Right renal cortex interstitium (tissue), 3 donors: ENCODE measurements at places on chromosomes 13 and 19.
A peak's percentile ranks its signal among the peaks of the same experiment; 100 is the strongest.

- no peak for DNase-seq
Measured at GRCh38 chr13:32878163-32878562, 138.1 kb upstream of the KL start.

DNA sequence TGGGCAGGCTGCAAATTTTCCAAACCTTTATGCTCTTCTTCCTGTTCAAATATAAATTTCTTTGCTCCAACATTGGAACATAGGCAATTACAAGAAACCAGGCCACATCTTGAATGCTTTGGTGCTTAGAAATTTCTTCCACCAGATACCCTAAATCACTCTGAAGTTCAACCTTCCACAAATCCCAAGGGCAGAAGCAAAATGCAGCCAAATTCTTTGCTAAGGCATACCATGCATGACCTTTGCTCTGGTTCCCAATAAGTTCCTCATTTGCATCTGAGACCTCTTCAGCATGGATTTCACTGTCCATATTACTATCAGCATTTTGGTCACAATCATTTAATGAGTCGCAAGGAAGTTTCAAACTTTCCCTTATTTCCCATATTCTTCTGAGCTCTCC lies 130.9 kb downstream of the DIAPH3 start:
- DNase-seq, result no peak

GRCh38 chr13:46232281-46232680 lies 20.6 kb downstream of the LRRC63 start:
- DNase-seq, result no peak

DNA sequence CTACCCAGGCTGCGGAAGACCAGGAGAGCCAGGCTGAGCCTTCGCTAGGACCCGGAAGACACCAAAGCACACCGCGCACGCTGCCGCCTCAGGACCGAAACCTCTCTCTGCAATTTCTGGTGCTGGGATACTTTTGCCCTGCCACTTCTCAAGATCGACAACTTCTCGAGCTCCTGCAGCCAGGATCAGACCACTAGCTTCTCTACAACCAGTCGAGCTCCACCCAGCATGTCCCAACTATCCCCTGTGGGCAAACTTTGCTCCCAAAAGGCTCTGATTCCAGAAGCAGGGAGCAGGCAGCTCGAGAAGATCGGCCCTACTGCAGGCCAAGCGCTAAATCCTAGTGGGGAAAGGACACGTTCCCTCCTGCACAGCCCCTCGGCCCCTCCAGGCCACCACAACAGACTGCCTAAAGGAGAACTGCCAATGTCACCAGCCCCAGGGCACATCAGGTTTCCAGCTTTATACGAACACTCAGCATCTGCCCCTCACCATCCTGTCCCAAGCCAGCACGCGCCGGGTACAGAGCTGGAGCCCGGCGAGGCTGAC lies 979 bp downstream of the AKAP8 start:
- peak; percentile 19 for DNase-seq

- no peak for DNase-seq
Measured at GRCh38 chr19:3227054-3227626, 2.7 kb downstream of the CELF5 start.

DNA sequence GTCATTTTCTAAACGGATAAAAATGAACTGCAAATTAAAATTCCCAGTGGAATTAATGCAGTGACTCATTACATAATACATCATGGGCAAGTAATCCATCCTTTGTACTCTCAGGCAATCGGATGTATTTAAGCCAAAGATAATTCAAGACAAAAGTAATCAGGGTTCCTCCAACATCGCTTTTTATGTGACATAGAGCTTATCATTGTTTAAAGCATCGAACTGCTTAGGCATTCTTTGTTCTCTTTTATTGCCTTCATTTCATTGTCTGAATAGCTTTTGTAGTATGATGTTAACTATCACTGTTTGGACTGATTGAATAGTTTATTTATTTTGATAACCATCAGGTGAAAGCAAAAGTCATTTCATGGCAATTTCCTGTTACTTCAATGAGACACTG lies 209.4 kb downstream of the ITGBL1 start:
- no peak for DNase-seq

DNA sequence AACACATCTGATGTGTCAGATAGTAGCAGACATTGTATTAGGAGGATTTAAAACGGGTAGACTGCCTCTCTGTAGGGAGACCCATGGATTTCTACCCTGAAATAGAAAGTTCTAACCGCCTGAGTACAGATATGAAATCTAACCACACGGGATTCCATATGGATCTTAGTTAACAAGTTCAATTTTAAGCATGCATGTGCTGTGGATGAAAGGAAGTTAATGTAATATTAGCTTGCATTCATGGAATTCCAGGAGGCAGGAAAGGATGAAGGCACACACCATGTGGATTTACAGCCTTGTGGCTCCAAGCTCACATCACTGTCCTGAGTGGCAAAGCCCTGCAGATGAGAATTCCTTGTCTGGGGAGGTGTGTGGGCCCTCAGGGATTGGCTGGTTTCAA lies 120.6 kb upstream of the IRS2 start:
- DNase-seq, result no peak

DNA sequence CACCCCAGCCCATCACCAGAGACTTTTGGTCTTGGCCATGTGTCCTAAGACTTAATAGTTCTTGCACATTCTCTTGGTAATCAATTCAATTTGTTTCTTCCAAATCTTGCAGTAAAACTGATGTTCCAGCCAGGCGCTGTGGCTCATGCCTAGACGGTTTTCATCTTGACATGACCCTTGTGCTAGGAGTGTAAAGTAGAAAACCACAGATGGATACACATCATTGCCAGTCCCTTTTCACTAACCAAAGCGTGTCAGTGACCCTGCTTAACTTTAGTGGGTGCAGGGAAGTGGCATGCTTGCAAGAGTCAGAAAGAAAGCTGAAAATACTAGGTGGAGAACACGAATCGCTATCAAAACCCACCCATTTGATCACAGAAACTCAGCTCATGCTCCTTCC lies 18.0 kb upstream of the CD70 start:
- no peak for DNase-seq

DNA sequence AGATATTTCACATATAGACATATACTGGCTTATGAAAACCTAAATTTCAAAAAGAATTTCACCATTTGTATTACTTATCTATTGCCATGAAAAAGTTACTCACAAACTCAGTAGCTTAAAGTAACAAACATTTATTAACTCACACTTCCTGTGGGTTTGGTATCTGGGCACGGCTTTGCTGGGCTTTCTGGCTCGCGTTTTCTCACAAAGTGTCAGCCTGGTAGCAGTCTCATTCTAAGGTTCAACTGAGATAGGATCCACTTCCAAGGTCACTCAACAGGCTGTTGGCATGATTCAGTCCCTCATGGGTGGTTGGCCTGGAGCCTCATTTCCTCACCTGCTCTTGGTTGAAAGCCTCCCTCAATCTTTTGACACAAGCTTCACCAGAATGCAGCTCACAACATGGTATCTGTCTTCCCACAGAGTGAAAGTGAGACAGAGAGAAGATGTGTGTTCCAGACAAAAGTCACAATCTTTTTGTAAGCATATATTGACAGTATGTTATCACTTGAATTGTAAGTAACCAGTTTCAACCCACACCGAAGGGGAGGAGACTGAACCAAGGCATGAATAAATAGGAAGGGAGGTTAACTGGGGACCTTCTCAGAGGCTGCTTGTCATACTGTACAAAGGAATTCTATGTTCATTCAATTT lies 1065.8 kb upstream of the SPRY2 start:
- no peak for DNase-seq

- DNase-seq, result no peak
Measured at GRCh38 chr13:27965343-27965739, 3.8 kb downstream of the CDX2 start.

GRCh38 chr19:34096020-34096915 lies 76.0 kb upstream of the LSM14A start:
- no peak for DNase-seq

DNA sequence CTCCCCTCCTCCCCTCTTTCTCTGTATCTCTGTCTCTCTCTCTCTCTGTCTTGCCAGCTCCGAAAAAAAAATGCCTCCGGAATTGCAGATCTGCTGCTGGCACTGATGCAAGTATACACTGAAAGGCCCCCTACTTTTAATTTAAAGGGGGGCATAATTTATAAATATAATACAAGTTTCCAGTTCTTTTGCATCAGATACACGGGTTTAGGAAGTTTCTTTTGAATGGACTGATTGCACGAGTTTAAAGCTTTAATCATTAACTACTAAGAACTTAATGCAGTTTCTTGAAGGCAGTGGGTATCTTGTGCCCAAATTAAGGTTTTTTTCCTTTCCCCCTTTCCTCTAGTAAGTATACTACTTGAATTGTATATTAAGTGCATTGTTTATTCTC lies 1.4 kb downstream of the FGF9 start:
- DNase-seq, result no peak

DNA sequence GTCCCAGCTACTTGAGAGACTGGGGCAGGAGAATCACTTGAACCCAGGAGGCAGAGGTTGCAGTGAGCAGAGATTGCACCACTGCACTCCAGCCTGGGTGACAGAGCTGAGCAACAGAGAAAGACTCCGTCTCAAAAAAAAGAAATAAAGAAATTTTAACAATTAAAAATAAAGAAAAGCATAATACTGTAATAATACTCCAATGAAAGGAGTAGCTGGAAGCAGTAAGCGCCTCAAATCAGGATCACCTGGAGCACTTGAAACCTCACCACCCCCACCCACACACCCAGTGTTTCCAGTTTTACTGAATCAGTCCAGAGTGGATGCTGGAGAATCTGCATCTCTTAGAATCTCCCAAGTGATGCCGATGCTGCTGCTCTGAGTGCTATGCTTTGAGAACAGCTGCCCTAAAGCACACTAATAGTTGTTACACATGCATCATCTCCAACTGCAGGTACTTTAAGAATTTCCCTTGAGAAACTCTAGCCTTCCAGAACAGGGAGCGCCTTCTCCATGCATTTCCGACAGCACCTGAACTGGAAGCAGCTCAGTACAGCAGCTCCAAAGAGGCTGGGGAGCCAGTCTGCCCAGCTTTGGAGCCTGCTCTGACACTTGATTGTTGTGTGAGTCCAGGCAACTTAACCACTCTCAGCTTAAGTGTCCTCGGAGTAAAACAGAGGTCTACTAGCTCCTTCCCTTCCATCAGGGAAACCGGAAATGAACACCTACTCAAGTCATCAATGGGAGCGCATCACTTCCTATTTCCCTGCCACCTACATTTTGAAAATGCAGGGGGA lies 2.9 kb downstream of the ABCC4 start:
- DNase-seq, result no peak

GRCh38 chr19:34365463-34366401 lies 736 bp downstream of the GPI start:
- DNase-seq, result no peak

DNA sequence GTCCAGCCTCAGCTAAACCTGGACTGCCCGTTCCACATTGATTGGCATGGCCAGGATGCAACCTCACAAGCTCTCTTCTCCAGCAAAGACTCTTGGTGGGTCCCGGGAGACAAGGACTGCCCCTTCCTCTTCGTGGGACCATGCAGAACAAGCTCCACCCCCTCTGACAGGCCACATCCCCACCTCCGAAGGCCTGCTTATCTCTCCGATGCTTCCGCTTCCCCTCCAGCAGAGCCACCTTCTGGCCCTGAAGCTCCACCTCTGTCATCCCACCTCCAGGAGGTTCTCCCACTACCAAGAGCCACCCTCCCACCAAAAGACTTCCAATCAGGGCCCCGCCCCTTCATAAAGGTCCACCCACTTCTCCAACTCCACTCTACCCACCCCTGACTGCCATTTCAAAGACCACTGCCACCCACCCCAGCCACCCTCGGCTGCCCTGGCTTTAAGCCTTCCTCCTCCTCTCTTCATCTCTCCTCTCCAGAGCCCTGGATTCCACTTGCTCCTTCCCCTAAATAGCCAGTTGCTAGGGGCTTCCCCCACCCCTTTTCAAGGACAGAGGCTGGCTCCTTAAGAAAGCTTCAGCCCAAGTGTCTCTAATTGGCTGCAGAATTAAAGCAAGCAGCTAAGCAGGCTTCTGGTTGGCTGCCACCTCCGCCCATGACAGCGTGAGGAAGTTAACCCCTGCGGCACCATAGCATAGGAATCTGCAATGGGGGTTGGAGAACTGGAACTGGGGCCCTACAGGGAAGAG lies 9.9 kb downstream of the LRFN1 start:
- no peak for DNase-seq

DNA sequence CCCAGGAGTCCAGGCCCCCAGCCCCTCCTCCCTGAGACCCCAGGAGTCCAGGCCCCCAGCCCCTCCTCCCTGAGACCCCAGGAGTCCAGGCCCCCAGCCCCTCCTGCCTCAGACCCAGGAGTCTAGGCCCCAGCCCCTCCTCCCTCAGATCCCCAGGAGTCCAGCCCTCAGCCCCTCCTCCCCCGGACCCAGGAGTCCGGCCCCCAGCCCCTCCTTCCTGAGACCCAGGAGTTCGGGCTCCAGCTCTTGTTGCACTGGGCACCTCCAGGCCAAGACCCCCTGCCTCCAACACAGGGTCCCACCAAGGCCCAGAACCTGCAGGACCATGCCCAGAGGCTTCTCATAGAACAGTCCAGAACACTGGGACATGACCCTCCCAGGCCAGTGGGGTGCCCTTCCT lies 3.8 kb downstream of the ERCC1 start:
- no peak for DNase-seq

GRCh38 chr13:38766799-38767198 lies 79.9 kb downstream of the FREM2 start:
- DNase-seq, result no peak

GRCh38 chr19:38152461-38153379 lies 71.3 kb downstream of the DPF1 start:
- DNase-seq, result no peak
